NCI-H1436 (cell line): ENCODE measurements at places on chromosomes 1 and 21.

GRCh38 chr1:93728480-93729131, 47.0 kb upstream of the BCAR3 start:
- DNase-seq = no peak

- no peak for DNase-seq
These were observed 6.5 kb upstream of the GUCA2A start for GRCh38 chr1:42170779-42171621.

- no peak for DNase-seq
These were observed 61.0 kb upstream of the NEK2 start for GRCh38 chr1:211736351-211736915.

GRCh38 chr1:103489935-103490334, 35.6 kb upstream of the RNPC3 start:
- DNase-seq = no peak

DNA sequence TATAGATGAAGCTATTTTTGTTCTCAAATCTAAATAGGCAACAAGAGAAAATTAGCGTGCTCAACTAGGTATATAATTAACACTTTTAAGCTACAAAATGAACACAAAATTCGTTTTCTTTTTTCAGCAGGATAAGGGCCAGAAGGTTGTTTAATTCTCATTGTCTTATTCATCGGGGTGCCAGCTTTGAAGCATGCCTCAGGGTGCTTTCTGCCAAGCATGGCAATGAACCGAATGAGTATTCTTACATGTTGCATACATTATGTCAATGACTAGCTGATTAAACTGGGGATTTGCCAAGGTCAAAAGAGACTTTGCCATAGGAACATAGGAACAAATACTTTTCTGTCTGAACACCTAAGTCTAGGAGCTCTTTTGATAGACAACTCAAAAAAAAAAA, 102.0 kb upstream of the MAP1LC3C start:
- DNase-seq = no peak

DNA sequence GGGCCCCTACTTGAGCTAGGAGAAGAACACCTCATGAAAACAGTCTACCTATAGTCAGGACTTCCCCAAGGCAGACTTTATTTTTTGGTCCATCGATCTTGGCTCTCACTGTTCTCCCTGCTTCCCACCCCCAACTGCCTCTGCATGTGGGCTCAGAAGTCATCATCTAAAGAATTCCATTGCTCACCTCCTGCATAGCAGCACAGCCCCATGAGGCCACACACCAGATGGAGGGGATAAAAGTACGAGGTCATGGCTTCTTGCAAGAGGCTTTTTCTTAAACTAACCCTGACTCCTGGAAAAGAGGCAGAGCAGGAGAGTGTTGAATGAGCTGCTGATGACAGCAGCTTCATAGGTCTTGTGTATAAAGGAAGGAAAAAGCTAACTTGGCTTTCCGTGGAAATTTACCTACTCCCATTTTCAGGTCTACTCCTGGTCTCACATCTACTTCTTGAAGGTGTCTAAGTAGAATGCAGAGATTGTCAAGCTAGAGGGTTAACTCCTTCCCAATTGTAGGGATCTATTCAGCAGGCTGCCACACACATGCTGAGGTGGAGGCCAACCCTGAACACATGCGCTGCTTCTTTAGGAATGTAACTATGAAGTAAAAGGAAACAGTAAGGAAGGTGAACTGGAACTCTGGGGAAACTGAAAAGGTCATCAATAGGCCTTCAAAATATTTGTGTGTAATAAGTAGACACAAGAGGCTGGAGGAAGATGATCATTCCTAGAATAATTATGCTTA, 18.7 kb downstream of the WNT2B start:
- DNase-seq = no peak

DNA sequence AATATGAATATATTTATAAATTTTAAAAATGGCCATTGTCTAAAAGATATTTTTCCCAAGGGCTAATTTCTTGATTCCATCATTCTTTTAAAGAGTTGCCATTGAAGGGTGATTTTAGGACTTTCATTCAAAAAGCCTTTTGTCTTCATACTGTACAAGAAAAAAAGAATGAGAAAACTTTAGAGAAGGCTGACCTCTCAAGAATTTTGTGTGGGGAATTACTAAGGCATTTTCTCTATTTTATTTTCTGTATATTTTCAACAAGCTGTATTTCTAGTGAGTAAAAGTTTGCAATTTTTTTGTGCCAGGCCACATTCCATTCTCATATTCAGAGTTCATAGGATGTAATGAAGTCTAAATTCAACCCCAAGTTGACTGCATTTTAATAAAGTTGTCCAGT, 49.3 kb downstream of the IVNS1ABP start:
- no peak for DNase-seq

DNA sequence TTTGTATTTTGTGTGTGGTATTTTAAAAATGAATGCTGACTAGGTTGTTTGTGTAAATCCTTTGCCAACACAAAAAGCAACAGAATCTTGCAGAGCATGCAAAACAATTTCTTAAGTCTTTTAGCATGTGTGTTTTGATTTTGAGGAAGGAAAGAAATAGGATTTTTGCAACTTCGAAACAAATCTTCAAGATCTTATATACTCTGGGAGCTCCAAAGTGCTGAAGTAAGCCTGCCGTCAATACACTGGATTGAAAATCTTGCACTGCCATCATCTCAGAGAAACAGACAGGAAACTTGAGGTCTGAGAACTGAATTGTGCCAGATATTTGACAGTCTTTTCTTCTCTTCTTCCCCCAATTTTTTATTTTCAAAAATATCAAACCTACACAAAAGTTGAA, 29.3 kb upstream of the DISP1 start:
- no peak for DNase-seq

- no peak for DNase-seq
These were observed 10.7 kb downstream of the FMO2 start for GRCh38 chr1:171195767-171196166.

DNA sequence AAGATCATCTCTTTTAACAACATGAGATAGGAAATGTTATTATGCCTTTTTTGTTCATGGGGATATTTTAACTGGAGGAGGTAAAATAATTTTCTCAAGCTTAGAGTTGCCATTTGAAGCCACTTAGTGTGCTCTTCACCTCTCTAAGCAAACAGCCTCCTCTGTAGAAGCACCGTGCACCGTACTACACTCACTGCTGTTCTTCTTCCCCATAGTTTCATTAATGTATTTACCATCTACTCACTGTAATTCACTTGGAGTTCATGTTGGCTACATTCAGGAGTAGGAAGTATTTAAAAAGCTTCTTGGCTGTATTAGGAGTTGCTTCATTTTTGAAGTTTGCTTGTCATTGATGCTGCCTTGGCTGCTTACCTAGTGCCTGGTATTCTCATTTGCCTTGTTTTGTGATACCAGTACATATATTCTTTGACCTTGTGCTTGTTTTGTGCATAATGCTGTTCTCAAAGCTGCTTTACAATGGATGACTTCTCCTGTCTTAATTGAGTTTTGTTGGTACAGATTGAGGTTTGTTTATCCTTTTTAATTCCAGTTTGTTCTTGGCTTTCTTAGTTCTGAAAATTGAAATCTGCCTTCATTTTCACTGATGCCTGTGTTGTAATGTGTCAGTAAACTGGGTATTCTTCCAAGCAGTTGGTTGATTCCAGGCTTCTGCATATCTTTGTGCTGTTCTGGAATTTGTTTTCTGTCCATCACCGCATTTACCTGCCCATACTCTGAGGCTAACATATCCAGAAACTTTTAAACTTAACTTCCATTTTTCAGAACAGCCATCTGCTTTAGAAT, 240.4 kb downstream of the HMCN1 start:
- no peak for DNase-seq

DNA sequence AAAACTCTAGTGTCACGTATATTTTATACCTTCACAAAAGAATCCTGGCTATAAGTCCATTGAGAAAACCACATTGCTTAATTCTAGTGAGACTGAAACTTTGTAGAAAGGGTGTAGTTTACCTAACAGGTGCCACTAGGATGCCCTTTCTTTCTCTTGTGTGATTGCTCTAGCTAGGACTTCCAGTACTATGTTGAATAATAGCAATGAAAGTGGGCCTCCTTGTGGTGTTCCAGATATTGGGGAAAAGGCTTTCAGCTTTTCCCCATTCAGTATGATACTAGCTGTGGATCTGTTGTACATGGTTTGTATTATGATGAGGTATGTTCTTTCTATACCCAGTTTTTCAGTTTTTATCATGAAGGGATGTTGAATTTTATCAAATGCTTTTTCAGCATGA, 39.7 kb upstream of the CHODL start:
- DNase-seq = no peak

- no peak for DNase-seq
These were observed 8.0 kb upstream of the B4GALT3 start for GRCh38 chr1:161185282-161185682.

DNA sequence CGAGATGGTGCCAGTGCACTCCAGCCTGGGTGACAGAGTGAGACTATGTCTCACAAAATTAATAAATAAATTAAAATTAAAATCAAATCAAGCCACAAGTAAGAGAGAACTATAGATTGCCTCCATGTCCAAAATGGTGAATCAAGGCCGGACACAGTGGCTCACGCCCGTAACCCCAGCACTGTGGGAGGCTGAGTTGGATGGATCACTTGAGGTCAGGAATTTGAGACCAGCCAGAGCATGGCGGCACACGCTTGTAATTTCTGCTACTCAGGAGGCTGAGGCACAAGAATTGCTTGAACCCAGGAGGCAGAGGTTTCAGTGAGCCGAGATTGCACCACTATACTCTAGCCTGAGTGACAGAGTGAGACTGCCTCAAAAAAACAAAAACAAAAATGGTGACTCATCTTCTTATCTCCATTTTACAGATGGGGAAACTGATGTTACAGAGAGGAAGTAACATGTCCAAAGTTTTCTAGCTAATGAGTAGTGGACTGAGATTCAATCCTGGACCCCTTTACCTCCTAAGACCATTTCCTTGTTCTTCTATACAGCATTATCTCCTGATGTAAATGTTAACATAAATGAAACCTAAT, 99.0 kb upstream of the HNRNPU start:
- no peak for DNase-seq

DNA sequence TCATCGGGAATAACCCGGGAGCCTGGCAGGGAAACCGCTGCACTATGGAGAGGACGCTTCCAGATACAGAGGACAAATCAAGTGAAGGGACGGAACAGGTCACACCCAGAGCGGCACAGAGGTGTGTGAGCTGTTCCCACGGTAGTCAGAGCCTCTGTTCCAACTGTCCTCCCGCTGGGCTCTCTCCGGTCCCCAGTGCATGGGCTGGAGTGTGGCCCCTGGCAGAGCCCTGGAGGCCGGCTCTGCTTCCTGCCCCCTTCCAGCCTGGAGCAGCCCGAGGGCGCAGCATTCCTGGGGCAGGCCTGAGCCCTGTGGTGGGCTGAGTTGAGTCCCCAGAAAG, 11.9 kb upstream of the ZBTB21 start:
- DNase-seq = no peak
